ENCODE measurements at places on chromosomes 16 and 17.

- H3K4me3 ChIP-seq: no peak overlapping the region
- no peak overlapping the region for H3K27ac ChIP-seq
- no peaks in the 10 kb centered on the region for H3K27me3 ChIP-seq
- peak; percentile 31 for DNase-seq
- H3K36me3 ChIP-seq: peaks cover 9% of the 10 kb centered on the region
- H3K4me1 ChIP-seq: no peaks in the 10 kb centered on the region
Measured at GRCh38 chr17:28612936-28613872, 781 bp downstream of the RSKR start.

DNA sequence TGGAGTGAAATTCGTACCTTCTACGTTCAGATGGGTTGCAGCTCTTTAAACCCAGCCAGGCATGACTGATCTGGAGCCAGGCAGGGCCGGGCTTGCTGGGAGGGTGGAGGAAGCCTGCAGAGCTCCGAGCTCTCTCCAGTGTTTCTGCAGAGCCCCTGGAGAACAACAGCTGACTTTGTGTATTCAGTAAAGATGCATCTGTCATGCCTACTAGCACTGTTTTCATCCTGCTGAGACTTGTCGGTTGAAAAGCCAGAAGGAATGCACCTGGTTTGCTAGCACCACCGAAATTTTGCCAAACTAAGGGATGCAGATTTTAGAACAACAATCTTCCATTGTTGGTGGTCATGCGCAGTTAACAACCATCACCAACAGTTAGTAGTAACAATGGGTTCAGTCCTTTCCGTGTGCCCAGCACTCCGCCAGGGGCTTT, 22.4 kb upstream of the SCNN1B start:
- no peak overlapping the region for H3K4me3 ChIP-seq
- H3K4me1 ChIP-seq: no peaks in the 10 kb centered on the region
- H3K27me3 ChIP-seq: no peaks in the 10 kb centered on the region
- H3K27ac ChIP-seq: no peak overlapping the region
- no peaks in the 10 kb centered on the region for H3K36me3 ChIP-seq
- no peak for DNase-seq

DNA sequence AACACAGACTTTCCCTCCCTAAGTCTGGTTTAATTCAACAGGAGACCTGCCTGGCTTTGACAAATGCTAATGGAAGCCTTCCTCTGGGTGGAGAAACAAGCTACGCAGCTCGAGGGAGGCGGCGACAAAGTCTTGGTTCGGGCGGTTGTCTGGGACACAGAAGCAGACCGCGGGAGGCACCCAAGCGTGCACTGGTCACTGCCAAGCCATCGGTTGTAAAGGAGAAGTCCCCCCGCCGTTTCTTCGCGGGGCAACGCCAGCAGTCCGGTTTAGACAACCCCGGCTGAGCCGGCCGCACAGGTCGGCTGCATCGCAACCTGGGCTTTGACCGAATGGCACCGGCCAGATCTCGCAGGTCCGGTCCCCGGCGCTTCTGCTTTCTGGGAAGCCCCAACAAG, 586 bp downstream of the GLYR1 start:
- H3K27me3 ChIP-seq: no peaks in the 10 kb centered on the region
- no peaks in the 10 kb centered on the region for H3K36me3 ChIP-seq
- peak; percentile 41 for DNase-seq
- H3K4me3 ChIP-seq: peak overlapping the region; percentile 95
- H3K4me1 ChIP-seq: peaks cover 41% of the 10 kb centered on the region
- peak overlapping the region; percentile 92 for H3K27ac ChIP-seq

DNA sequence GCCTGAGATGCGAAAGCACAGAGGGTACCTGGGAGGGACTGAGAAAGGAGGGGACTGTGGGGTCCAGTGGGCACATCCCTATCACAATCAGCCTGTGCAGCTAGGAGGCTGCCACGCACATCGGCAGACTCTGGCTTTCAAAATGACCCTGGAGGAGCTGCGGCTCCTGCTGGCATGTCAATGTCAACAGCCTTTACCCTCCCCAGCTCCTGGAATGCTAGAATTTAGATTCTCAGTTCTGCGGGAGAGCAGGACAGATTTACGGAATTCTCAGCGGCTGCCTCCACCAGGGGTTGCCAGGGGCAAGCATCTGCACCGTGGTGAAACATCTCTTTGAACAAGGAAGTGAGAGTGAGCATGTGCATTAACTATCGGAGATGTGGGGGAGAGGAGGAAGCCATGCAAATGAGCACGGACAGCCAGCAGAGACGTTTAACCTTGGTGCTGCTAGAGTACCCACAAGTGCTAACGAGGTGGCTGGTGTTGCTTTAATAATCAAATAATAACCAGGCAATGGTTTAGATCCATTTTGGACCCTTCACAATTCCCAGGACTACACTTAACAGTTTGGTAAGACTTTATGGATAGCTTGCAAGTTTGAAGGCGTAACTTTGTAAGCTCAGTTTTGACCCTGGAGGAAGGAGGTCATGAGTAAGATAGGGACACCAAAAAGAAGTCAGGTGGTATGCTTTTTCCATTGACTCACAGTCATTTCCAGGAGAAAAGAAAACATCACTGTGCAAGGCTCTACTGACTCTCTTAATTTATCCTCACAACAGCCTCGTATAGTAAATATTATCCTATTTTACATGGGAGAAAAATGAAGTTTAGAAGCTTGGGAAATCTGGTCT, 54.1 kb downstream of the XYLT1 start:
- H3K4me3 ChIP-seq: no peak overlapping the region
- peak; percentile 35 for DNase-seq
- no peaks in the 10 kb centered on the region for H3K36me3 ChIP-seq
- H3K27me3 ChIP-seq: no peaks in the 10 kb centered on the region
- peak overlapping the region; percentile 61 for H3K27ac ChIP-seq

GRCh38 chr17:652314-652713, 62.3 kb downstream of the VPS53 start:
- no peak overlapping the region for H3K27ac ChIP-seq
- peak; percentile 48 for DNase-seq
- no peaks in the 10 kb centered on the region for H3K4me1 ChIP-seq

GRCh38 chr17:77666462-77666861, 292.0 kb upstream of the TNRC6C start:
- H3K4me3 ChIP-seq: no peak overlapping the region
- H3K27me3 ChIP-seq: no peaks in the 10 kb centered on the region

DNA sequence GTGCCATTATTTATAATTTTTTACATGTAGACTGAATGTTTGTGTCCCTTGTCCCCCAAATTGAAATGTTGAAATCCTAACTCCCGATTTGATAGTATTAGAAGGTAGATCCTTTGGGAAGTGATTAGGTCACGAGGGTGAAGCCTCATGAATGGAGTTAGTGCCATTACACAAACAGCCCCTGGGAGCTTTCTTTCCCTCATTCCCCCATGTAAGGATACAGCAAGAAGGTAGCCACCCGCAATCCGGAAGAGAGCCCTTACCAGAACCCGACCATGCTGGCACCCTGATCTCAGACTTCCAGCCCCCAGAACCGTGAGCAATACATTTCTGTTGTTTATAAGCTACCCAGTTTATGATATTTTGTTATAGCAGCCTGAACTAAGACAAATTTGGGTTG, 143.2 kb downstream of the NPIPB5 start:
- H3K4me3 ChIP-seq: no peak overlapping the region
- H3K27ac ChIP-seq: no peak overlapping the region
- DNase-seq: no peak
- no peaks in the 10 kb centered on the region for H3K4me1 ChIP-seq

DNA sequence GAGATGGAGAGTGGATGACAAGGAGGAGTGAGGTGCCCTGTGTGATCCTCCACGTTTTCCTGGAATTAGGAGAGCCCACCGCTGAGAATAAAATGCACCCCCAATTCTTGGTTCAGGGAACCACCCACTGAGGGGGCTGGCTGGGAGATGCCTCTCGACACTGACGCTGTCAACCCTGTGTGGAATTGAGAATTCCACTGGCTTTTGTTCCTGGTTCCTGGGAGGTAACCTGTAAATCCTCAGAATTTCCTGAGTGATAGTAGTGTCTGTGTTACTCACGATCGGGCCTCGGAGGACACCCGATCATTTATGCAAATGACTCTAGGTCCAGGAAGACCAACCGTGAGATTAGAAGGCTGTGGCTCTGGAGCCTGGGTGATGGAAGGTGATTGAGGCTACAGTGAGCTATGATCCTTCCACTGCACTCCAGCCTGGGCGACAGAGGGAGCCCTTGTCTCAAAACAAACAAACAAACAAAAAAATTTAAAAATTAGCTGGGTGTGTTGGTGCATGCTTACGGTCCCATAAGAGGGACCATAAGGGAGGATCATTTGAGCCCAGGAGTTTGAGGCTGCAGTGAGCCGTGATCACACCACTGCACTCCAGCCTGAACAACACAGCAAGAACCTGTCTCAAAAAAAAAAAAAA, 11.7 kb upstream of the PRPSAP1 start:
- H3K4me3 ChIP-seq: no peak overlapping the region
- DNase-seq: no peak
- peaks cover 9% of the 10 kb centered on the region for H3K4me1 ChIP-seq
- H3K27ac ChIP-seq: no peak overlapping the region

DNA sequence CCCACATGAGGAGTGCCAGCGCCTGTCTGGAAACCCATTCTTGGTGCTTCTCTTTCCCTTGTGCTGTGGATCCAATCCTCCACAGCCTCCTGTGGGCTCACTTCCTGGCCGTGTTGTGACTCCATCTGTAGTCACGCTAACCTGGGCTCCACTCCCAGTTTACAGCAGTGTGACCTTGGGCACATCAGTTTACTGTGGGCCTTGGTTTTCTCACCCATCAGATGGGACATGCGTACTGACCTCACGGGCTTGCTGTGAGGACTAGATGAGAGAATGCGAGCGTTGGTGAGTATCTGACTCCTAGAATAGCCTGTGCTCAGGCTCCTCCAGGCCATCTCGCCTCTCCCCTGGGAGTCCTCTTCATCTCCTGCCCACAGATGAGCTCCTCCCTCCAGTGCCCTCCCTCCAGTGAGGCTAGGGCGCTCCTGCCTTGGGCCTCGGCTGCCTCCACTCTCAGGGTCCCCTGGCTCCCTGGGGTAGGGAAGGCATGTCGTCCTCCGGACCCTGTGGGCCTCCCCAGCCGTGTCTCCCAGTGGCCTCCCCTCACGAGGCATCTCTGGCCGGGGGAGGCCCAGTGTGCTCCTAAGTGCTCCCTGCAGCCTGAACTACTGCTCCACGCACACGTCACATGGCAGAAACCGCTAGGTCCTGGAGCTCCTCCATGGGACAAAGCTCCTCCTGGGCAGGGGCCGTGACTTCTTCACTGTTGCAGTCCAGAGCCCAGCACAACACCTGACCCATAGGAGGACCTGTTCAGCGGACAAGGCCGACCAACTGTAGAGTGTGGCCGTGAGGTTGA, 5.2 kb upstream of the FOXJ1 start:
- DNase-seq: no peak
- no peak overlapping the region for H3K4me3 ChIP-seq
- peaks cover 7% of the 10 kb centered on the region for H3K4me1 ChIP-seq
- H3K36me3 ChIP-seq: no peaks in the 10 kb centered on the region
- H3K27me3 ChIP-seq: no peaks in the 10 kb centered on the region
- H3K27ac ChIP-seq: peak overlapping the region; percentile 17

DNA sequence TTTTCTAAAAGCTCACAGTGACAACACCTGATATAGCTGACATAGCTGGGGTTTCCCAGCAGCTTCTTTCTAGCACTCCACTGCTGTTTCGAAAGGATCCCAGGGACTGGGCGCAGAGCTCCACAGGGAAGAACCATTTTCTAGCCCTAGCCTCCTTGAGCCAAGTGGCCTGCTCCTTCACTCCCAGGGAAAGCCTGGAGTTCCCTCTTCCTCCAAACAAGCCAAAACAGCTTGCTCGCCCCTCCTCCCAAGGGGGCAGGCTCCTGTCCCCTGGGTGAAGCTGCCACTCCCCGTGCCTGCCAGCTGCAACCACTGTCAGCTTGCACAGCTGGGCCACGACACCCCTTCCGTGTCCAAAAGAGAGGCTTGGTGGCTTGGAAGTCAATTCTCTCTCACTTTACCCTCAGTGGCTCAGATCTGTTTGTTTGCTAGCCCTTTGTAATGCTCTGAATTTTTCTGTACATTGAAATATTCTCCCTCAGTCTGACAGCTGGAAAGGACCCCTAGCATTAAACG, 59.8 kb downstream of the CYTH1 start:
- no peaks in the 10 kb centered on the region for H3K36me3 ChIP-seq
- DNase-seq: no peak

DNA sequence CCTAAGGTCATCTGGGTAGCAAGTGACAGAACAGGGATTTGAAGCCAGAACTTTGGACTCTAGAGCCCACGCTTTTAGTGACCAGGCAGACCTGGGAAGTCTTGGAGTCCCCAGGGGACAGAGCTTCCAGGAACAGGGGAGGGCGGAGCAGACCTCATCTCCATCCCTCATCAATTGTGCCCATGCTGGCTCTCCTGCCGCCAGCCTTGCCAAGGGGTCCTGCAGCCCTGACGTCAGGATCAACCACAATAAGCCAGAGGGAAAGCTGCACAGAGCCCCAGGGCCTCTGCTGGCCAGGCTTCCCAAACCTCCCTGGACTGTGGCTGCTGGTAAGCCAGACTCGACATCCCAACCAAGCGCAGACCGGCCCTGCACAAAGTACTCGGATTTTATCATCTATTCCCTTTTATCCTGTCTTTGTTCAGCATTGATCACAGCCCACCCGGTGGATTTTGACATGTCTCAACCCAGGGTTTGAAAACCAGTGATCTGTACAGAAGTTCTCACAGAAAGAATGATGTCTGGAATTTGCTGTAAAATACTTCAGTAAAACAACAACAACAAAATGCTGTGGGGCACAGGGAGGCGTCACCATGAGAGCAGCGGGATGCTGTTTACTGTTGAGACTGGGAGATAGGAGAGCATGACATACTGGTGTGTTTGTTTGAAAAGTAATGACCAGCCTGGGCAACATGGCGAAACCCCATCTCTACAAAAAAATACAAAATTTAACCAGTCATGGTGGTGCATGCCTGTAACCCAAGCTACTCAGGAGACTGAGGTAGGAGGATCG, 11.8 kb downstream of the C16orf74 start:
- no peak overlapping the region for H3K27ac ChIP-seq
- peaks cover 11% of the 10 kb centered on the region for H3K4me1 ChIP-seq
- H3K27me3 ChIP-seq: no peaks in the 10 kb centered on the region
- H3K4me3 ChIP-seq: no peak overlapping the region
- DNase-seq: no peak

GRCh38 chr16:54240271-54241129, 46.1 kb downstream of the IRX3 start:
- H3K27ac ChIP-seq: no peak overlapping the region
- H3K27me3 ChIP-seq: no peaks in the 10 kb centered on the region
- DNase-seq: no peak
- no peak overlapping the region for H3K4me3 ChIP-seq
- H3K36me3 ChIP-seq: no peaks in the 10 kb centered on the region

- H3K27me3 ChIP-seq: no peaks in the 10 kb centered on the region
- H3K36me3 ChIP-seq: no peaks in the 10 kb centered on the region
- DNase-seq: peak; percentile 16
- H3K27ac ChIP-seq: peak within 1 kb of the TSS; percentile 96
Measured at GRCh38 chr16:30923554-30924075, at the start of gene FBXL19. Gene FBXL19, plus strand, starts transcription at chr16:30923572. Its CDS starts 2,183 bp downstream, at chr16:30925755.
